Stimulated activated naive CD8-positive, alpha-beta T cell treated with anti-CD3 and anti-CD28 coated beads, Interleukin-15, amount 100 ng/mL, for 72 hours (primary cell): ENCODE measurements at places on chromosomes 3 and 15.

DNA sequence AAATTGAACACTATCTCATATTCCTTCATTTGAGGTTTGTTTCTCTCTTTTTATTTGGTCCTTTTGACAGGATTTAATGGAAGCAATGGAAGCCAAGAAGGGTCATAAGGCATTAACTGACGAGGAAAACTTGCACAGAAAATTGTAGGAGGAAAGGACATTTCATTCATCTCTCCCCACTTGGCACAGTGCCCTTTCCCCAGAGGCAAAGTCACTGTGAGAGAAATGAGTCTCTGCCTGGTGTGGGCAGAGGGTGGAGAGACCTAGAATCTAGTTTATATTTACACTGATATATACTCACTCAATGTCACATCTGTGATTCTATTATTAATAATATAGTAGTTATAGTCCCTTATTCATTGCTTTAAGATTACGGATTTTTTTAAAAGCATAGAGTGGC is 324.6 kb upstream of the IL12A start:
- no peak for DNase-seq

GRCh38 chr3:53865732-53866499 is 16.0 kb downstream of the ACTR8 start:
- no peak for DNase-seq

- no peak for DNase-seq
These were observed 165.2 kb downstream of the PGPEP1L start for GRCh38 chr15:98842192-98842972.

DNA sequence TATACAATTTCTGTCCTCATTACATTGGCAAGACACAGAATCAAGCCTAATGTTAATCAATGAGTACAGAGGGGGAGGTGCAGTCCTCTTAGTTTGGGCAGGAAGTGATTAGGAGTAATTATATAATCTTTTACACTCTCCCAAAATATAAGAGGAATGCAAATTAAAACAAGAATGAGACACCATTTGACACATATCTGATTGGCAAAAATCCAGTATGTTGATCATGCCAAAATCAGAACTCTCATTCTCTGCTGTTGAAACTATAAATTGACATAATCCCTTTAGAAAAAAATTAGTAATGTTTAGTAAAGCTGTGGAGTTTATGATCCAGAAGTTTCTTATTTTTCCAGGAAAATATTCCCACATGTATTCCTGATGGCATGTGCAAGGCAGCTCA is 373.4 kb downstream of the EPHA6 start:
- no peak for DNase-seq

DNA sequence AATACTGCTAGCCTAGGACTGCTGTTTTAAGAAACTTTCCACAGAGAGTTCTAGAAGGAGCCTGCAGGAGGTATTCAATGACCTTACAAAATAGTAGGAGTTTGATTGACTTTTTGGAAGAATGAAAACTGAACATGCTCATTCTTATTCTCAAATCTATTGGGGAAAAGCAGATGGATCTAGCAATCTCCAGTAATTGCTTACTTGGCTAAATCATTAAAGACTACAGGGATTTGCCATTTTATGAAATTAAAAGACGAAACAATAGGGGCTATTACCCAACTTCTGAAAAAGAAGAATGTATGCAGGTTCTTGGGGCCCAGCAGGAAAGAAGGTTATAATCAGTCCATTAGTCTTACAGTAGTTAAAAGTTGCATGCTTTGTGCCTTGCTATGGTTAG is 29.9 kb upstream of the PEX5L start:
- no peak for DNase-seq

DNA sequence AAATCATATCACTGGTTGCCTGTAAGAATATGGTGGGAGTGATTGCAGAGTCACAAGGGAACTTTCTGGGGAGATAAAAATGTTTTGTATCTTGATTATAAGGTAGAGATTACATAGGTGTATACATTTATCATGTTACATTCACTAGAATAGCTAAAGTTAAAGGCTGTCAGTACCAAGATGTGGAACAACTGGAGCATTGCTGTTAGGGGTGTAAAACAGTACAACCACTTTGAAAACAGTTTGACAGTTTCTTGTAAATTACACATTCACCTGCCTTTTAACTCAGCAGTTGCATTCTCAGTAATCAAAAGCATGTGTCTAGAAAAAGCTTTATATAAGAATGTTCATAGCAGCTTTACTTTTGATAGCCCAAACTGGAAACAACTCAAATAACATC is 27.6 kb downstream of the RASA2 start:
- DNase-seq, result no peak

GRCh38 chr15:41861736-41862356 is 23.2 kb downstream of the PLA2G4B start:
- DNase-seq, result no peak

DNA sequence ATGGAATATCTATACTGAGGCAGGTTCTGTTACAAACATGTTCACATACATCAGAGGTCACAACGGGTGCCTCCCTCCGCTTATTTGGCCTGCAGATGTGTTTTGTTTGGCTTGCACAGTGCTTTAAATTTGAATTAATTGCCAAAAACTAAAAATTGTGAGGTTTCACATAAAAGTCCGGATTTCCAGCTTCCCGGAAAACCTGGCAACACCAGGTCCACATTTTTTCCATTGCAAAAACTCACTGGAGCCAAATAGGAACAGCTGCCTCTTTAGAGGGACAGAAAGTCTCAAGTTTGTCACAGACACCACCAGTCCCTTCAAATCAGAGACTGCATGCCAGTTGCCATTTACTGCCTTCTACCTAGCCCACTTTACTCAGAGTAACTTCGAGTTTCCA is 205.9 kb upstream of the MDFIC2 start:
- DNase-seq, result no peak

DNA sequence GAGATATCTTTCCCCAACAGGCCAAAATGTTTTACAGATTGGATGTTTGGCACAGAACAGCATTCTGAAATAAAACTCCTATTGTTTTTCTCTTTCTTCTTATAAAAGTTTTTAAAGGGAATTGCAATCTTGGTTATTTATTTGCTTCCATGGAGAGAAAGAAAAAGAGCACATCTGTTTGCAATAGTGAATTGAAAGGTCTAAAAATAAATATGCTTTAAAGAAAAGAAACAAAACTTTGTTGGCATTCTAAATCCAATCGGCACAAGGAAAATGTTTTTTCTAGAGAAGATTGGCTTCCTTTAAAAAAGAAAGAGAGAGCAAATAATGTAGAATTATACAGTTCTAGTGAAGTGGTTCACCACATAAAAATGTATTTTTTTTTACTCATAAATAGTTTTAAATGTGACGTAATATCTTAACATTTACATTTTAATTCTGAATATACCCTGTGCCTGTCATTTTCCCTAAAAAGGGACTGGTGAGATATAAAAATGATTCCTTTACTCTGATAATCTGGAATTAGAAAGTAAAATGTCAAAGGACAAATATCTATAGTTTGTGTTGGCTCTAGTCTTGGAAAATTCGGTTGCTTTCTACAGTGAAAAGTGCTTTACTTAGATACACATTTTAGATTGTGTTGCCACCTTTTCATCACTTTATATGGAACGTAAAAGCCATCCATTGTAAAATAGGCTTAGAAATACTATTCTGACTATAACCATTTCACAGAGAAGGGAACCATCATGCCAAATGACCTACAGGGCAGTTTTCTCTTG is 257.4 kb upstream of the CBLB start:
- no peak for DNase-seq

GRCh38 chr15:74376226-74376625 is 8.8 kb upstream of the CYP11A1 start:
- no peak for DNase-seq

DNA sequence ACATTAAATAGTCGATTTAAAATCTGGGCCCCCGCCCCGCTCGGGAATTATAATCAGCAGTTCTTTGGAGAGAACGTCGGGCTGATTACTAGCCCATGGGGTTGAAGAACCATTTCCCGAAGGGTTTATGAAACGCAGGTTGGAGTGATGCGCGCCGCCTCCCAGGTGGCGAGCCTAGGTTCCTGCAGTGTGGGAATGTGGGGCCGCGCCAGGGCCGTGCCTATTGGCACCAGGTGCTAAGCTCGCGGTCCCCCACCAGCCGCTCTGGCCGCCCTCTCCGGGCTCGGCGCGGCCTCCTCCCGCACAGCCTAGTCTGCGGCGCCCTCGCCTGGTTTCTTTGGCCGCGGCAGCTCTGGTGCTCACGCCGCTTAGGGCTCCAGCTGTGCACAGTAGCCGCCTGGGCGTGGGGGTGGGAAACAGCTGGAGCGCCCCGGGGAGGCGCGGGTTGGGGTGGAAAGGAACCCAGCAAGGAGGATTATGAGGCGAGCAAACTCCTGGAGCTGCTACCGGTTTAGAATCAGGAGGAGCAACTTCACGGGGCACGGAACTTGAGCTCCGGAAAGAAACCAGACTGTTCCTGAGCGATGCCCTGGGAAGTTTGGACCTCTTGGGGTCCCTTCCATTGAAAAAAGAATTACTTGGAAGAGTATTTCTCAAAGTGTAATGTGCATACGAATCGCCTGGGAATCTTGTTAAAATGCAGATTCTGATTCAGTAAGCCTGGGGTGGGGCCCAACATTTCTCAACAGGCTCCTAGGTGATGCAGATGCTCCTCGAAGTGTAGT is 5.6 kb upstream of the MECOM start:
- DNase-seq, result peak; percentile 68

- DNase-seq, result no peak
These were observed 19.5 kb downstream of the XXYLT1 start for GRCh38 chr3:195251336-195252065.

- no peak for DNase-seq
These were observed 64.7 kb downstream of the BFSP2 start for GRCh38 chr3:133464573-133464972.

GRCh38 chr3:14539742-14540491 is at the start of gene GRIP2:
Gene GRIP2, minus strand, starts transcription at chr3:14540342. Its CDS starts 34 bp downstream, at chr3:14540308.
- DNase-seq, result no peak

GRCh38 chr15:101131489-101132389 is 120.1 kb downstream of the CHSY1 start:
- DNase-seq, result no peak

GRCh38 chr3:156445117-156446090 is 109.5 kb downstream of the SSR3 start:
- DNase-seq, result no peak

DNA sequence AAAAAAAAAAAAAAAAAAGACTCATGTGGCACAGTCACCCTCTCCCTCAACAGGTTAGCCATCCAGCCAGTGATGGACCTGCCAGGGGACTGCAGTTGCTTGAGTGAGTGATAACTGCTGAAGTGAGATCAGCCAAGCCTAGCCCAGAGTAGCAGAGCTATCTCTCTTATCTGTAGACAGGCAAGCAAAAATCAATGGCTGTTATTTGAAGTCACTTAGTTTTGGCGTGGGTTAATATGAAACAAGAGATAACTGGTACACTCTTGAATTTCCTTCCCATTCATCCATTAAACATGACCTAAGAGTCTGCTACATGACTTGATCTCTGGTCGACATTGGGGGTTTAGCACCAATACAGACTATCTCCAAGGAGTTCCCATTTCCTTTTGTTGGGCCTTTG is 51.2 kb upstream of the TNIK start:
- no peak for DNase-seq

GRCh38 chr3:42486814-42487565 is 15.5 kb upstream of the VIPR1 start:
- no peak for DNase-seq

GRCh38 chr3:40532252-40532651 is 7.5 kb downstream of the ZNF621 start:
- DNase-seq, result no peak

- no peak for DNase-seq
These were observed 30.3 kb downstream of the SRPRB start for GRCh38 chr3:133835961-133836360.

GRCh38 chr15:92681141-92681631 is 25.6 kb upstream of the FAM174B start:
- no peak for DNase-seq

- no peak for DNase-seq
These were observed 29.4 kb upstream of the TMEM45A start for GRCh38 chr3:100463002-100463401.

- DNase-seq, result no peak
These were observed 399.5 kb upstream of the CNTN3 start for GRCh38 chr3:75014008-75014407.

DNA sequence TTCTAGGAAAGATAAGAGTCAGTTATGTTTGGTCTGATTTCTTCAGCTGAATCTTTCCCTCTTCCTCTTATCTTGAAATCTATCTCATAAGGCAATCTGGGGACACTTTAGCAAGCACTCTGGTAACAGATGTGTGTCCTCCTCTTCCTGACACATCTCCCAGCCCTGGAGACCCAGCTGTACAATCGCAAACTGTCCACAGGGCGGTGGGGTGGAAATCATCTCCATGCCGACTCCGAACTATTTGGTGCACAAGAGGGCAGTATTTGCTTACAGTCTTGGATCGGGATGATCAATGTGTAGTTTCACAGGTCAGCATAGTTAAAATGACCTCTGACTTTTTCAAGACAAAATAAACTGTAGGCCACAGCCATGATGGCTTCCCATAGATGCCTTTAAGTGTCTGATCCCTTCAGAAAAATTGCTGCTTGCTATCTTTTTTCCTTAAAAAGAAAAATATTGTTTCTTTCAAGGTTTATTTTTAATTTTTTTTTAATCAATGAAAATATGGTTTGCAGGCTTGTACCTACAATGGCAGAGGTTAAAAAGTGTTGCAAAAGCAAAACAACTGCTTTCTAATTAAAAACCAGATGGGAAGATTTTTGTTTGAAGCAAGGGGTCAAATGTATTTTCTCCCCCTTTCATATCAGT is 17.7 kb downstream of the EEFSEC start:
- DNase-seq, result no peak

DNA sequence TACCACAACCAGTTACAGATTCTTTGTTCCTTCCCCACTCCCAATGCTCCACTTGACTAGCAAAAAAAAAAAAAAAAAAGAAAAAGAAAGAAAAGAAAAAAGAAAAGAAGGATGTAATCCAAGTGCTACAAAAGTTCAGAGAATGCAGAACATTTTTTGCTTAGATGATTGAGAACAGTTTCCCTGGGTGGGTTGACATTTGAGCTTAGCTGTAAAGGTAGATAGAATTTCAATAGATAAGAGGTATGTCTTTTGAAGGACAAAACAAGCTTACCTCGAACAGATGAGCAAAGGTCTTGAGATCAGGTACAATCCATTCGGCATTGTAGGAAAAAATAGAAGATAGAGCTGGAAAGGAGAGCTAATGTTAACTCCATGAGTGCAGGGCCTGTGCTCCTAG is 344.6 kb upstream of the NECTIN3 start:
- no peak for DNase-seq

DNA sequence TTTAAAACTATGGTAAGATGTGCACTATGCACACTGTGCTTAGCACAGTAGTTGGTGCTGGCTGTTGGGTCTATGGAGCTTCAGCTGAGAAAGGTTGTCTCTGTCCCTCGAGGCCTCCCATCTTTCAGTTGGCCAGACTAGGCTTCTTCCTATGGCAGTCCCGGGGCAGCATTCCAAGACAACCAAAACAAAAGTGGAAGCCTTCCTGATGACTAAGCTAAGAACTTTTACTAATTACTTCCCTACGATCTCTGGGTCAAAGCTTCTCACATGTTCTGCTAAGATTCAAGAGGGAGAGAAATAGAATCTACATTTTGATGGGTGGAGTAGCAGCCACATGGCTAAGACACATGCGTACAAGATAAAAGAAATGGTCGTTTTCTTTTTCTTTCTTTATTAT is 342.8 kb downstream of the TUSC7 start:
- no peak for DNase-seq

GRCh38 chr15:39434163-39434562 is 146.7 kb upstream of the THBS1 start:
- DNase-seq, result no peak
